ENCODE measurements at places on chromosomes 2 and 18.

- DNase-seq: no peak
These were observed 9.5 kb downstream of the ELP2 start for GRCh38 chr18:36139245-36139644.

- DNase-seq: no peak
These were observed 55.8 kb downstream of the KCNE4 start for GRCh38 chr2:223107825-223108224.

DNA sequence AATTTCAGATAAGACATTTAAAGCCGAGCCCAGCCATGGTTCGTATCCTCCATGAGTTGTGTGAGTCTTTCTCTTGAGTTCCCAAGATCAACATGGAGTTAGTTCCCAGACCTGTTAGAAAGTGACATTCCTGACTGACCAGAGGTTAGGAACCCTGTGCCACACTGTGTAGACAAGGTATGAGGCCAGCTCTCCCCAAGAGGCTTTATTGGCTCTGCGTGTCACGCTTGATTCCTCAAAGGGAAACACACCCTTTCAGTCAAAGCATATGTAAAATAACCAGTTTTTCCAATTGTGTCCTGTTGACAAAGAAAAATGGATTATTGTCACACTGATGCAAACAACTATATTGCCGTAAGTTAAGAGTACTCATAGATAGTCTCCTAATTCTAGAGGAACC lies 1.2 kb downstream of the SULT1C3 start:
- no peak for DNase-seq

- DNase-seq: no peak
These were observed 40.5 kb downstream of the ANO7 start for GRCh38 chr2:241228860-241229516.

- no peak for DNase-seq
These were observed 100.8 kb downstream of the ASB1 start for GRCh38 chr2:238527565-238527964.

GRCh38 chr2:233464531-233465240 lies 101.9 kb downstream of the USP40 start:
- no peak for DNase-seq

DNA sequence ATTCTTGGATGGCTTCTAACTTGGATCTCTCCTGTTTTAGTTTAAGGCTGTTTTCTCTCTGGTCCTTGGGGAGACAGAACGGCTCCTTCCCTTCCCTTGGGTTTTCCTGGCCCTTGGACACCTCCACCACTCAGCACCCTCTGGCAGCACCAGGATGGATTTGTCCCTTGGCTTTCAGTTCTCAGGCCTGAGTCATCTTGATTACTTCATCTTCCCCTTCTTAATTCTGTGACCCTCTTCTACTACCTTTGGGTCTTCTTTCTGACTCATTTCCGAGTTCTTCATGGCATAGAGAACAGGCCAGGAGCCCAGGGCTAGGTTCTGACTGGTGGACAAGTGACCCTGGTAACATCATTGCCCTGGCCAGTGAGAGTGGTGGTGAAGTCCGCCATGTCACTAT lies 14.9 kb downstream of the IGFBP2 start:
- no peak for DNase-seq

DNA sequence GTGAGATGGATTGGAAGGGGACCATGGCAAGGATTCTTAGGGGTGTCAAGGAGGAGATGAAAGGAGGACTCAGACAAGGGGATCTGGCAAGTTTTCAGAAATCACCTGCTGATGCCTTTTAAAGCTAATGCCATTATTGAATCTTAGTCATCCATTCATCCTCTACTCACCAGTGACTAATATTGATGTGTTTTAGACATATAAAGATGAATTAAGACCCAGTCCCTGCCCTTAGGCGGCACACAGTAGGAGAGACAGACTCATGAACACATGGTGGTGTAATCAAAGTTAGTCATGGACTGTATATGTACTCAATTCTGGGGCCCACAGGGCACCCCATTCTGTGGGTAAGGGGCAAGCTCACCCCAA lies 56.5 kb upstream of the ATL2 start:
- DNase-seq: no peak

DNA sequence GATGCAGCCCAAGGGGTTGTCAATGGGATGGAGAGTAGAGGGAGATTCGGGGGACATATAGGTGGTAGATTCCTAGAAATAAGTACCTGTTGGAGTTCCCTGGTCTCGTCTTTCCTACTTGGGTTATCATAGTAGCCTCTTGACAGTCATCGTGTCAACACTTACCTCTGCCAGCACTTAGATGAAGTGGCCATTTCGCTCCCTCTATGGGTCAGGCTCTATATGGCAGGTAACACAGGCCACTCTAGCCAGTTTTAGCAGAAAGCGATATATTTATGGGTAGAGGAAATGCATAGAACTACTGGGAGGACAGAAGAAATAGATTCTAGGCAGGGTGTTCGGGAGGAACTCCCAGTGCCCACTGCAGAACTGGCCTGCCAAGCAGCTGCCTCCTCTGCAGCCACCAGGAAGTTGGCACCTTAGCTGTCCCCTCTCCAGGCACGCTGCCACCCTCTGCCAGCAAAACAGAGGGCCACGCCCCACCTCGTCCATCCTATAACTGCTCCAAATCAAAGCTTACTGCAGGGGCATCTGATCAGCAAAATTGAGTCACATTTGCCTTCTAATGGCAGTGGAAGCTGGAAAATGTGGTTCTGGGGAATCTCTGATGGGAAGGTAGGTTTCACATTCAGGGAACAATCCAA lies 181.3 kb downstream of the INSIG2 start:
- DNase-seq: no peak
